Activated naive CD4-positive, alpha-beta T cell treated with anti-CD3 and anti-CD28 coated beads, Interleukin-2, amount 50 U/mL, for 72 hours (primary cell): ENCODE measurements at places on chromosomes 2 and 18. TPM values are rescaled to one million over a fixed set of nuclear protein-coding genes. Genes with fewer than 3 reads are reported as not detected.

Gene ARHGEF4
- 0.20 TPM for total RNA-seq

Gene AOX1
- 0.05 TPM for total RNA-seq

Gene LYPD1
- total RNA-seq = not detected

Gene ERFE
- total RNA-seq = 0.60 TPM

Gene DCDC2C
- not detected for total RNA-seq

Gene COX7A2L
- 122 TPM for total RNA-seq

Gene KYNU
- total RNA-seq = not detected

Gene CYS1
- total RNA-seq = not detected

Gene DNAJB2
- 67.2 TPM for total RNA-seq

GRCh38 chr2:71507476-71507875 is 54.1 kb downstream of the DYSF start:
- DNase-seq = no peak

DNA sequence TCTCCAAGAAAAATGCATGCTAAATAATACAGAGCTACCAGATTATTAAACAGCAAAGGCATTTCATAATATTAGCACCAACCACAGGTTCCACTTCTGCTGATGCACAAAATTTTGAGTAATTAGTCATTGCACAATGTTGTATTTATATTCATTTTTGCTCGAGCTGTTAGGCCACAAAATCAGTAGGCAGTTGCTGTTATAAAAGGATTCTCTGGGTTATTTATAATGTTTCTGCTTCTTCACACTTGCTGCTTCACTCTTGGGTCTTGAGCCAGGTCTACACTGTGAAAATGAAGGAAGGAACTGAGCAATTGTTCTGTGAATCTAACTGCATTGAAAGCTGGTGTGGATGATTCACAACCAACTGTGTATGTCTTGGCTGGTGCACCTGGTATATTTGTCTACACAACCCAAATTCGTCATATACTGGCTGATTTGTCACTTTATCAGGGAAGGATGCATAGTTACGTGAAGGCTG is 38.3 kb downstream of the MRPL33 start:
- no peak for DNase-seq

GRCh38 chr2:239883326-239884050 is 141.7 kb downstream of the NDUFA10 start:
- DNase-seq = no peak

- DNase-seq = no peak
Observed at GRCh38 chr2:73104933-73105332, 7.8 kb downstream of the RAB11FIP5 start.

GRCh38 chr2:100563407-100564247 is 834 bp downstream of the PDCL3 start:
- no peak for DNase-seq

- DNase-seq = no peak
Observed at GRCh38 chr2:167783261-167784083, 463.9 kb downstream of the STK39 start.

DNA sequence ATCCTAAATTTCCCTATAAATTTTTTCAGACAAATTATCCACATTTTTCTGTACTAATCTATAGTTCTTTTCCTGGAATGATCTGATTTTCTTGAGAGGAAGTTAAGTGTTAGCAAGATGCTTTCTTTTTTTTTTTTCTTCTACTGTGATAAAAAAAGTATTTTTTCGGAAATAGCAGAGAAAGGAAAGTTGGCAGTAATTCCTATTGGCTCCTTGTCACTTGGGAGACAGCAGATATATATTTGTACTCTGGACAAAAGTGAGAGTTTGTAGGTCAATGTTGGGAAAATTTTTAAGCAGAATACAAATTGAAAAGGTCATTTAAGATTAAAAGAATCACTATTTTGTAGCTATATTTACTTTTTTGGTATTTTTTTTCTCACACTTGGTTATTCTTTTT is 635.7 kb upstream of the NRXN1 start:
- no peak for DNase-seq

- DNase-seq = no peak
Observed at GRCh38 chr2:36414307-36414706, 58.7 kb downstream of the CRIM1 start.

DNA sequence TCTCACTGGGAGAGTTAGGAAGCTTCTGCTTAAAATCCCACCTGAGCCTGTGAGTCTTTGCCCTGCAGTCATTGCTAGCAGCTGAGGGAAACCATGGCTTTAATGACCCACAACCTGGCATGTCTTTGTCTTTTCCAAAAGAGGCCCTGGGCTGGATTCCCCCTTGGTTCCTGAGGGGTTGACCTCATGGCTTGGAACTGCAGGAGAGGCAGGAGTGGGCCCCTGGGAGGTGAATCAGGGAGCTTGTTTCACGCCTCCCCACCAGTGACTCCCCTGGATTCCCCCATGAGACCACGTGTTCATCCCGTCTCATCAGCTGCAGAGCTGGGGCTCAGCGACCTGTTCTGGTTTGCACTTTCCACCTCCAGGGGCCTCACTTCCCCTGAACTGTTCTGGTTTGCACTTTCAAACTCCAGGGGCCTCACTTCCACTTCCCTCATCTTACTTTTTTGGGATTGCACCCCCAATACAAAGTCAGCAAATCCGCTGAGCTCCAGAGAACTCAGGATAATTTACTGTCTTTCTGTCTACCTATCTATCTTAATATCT is 58.5 kb upstream of the TMEM18 start:
- DNase-seq = no peak
